Transverse colon (tissue), 4 donors: ENCODE measurements at places on chromosomes 11 and 22.

DNA sequence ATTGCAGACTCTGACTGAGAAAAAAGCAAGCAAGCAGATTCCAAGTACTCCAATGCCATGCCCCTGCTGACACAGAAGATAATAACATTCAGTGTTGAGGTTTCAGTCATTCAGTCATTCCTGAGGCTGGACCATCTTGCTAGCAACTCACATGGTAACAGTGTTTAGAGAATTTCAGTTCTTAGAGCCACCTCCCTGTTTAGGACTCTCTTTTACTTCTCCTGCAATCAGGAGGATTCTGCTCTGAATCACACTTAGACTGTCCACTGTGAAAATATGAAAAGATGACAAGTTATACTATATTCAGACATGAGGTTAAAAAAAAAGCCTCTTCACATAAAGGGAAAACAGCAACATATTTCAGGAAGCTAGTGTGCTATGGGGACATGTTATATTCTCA lies 183.9 kb upstream of the CTSC start:
- no peaks in the 10 kb centered on the region for H3K27me3 ChIP-seq
- DNase-seq = no peak
- no peak overlapping the region for H3K4me3 ChIP-seq
- no peaks in the 10 kb centered on the region for H3K36me3 ChIP-seq

GRCh38 chr11:71420455-71421241 lies 27.5 kb downstream of the DHCR7 start:
- H3K36me3 ChIP-seq = no peaks in the 10 kb centered on the region
- H3K27ac ChIP-seq = no peak overlapping the region
- H3K4me3 ChIP-seq = no peak overlapping the region
- H3K27me3 ChIP-seq = no peaks in the 10 kb centered on the region

DNA sequence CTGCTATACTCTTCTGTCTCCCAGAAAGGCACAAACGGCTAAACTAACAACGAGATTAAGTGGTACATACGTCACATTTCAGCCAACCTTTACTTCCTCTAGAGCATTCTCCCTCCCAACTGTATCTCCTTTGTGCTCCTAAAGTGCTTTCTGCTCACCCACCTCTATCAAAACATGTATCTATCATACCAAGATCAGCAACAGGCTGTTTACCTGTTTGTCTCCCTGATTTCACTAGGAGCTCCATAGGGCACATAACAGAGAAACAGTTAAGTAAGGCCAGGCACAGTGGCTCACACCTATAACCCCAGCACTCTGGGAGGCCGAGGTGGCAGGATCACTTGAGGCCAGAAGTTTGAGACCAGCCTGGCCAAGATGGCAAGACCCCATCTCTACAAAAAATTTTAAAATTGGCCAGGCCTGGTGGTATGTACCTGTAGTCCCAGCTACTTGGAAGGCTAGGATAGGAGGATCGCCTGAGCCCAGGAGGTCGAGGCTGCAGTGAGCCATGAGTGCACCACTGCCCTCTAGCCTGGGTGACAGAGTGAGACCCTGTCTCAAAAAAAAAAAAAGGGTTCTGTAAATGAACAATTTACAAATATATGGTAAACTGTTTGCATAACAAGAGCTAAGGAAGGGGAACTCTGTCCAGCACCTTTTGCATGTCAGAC lies 2.8 kb downstream of the NDUFC2 start:
- no peak for DNase-seq
- H3K36me3 ChIP-seq = no peaks in the 10 kb centered on the region
- peaks cover 26% of the 10 kb centered on the region for H3K4me1 ChIP-seq
- no peak overlapping the region for H3K27ac ChIP-seq
- H3K27me3 ChIP-seq = no peaks in the 10 kb centered on the region
- H3K4me3 ChIP-seq = no peak overlapping the region

DNA sequence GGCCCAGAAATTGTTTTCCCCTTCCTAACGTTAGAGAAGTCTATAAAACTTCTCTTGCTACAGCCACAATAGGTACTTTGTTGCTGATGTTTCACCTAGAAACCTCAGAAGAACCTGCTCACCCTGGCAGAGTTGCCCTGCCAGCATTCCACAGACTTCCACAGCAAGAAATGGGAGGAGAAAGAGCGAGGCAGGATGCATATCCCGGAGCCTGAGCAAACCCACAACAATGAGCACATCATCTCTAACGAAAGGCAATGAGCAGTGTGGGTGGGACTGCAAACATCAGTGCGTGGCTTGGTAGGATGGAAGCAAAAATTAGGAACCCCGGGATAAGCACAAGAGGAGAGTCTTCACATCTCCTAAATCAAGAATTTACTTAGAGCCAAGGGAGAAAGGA lies 892.3 kb downstream of the OPCML start:
- H3K36me3 ChIP-seq = no peaks in the 10 kb centered on the region
- H3K27me3 ChIP-seq = no peaks in the 10 kb centered on the region
- no peak overlapping the region for H3K27ac ChIP-seq

GRCh38 chr22:32660292-32660691 lies 141.2 kb upstream of the TIMP3 start:
- no peaks in the 10 kb centered on the region for H3K36me3 ChIP-seq
- H3K27ac ChIP-seq = no peak overlapping the region
- H3K4me1 ChIP-seq = no peaks in the 10 kb centered on the region
- no peak overlapping the region for H3K4me3 ChIP-seq
